ENCODE measurements at places on chromosomes 7 and 10. TPM values are rescaled to one million over a fixed set of nuclear protein-coding genes. Genes with fewer than 3 reads are reported as not detected.

- DNase-seq: no peak
- H3K4me3 ChIP-seq: no peak overlapping the region
- H3K36me3 ChIP-seq: no peaks in the 10 kb centered on the region
- H3K4me1 ChIP-seq: peaks cover 6% of the 10 kb centered on the region
Observed at GRCh38 chr7:151125846-151126481, 39.7 kb downstream of the AGAP3 start.

DNA sequence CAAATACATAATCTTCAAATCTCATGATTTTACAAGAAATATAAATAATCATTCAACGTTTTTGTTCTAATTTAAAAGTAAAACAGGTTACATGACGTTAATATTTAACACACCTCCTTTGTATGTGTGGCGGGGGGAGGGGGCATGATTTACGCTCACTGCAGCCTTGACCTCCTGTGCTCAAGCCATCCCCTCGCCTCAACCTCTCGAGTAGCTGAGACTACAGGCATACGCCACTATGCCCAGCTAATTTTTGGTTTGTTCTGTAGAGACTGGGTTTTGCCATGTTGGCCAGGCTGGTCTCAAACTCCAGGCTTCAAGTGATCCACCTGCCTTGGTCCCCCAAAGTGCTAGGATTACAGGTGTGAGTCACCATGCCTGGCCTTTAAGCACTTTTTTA lies 7.2 kb upstream of the CACNA2D1 start:
- DNase-seq: no peak
- no peaks in the 10 kb centered on the region for H3K27me3 ChIP-seq
- H3K4me1 ChIP-seq: no peaks in the 10 kb centered on the region
- H3K4me3 ChIP-seq: no peak overlapping the region
- no peak overlapping the region for H3K27ac ChIP-seq
- H3K36me3 ChIP-seq: no peaks in the 10 kb centered on the region

DNA sequence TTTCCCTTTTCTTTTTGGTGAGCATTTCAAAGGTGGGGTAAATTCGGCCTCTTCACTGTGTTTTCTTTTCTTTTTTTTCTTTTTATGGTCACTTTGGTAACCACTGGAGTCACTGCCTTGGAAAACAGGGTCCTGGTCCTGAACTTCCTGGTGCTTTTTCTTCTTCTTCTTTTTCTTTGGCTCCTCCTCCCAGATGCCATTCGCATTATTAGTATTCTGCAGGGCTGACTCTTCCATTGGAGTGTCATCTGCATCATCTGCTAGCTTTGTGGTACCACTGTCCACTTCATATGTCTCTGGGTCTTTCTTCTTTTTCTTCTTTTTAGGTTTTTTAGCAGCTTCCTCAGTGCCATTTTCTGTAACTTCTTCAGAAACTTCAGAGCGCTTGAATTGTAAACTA lies 10.5 kb downstream of the POLR1F start:
- no peak overlapping the region for H3K4me3 ChIP-seq
- H3K4me1 ChIP-seq: no peaks in the 10 kb centered on the region
- no peak overlapping the region for H3K27ac ChIP-seq
- H3K27me3 ChIP-seq: no peaks in the 10 kb centered on the region
- H3K36me3 ChIP-seq: no peaks in the 10 kb centered on the region
- no peak for DNase-seq

GRCh38 chr10:28400681-28401080 lies 97.8 kb upstream of the MPP7 start:
- H3K27ac ChIP-seq: no peak overlapping the region
- no peaks in the 10 kb centered on the region for H3K27me3 ChIP-seq
- H3K4me1 ChIP-seq: no peaks in the 10 kb centered on the region

DNA sequence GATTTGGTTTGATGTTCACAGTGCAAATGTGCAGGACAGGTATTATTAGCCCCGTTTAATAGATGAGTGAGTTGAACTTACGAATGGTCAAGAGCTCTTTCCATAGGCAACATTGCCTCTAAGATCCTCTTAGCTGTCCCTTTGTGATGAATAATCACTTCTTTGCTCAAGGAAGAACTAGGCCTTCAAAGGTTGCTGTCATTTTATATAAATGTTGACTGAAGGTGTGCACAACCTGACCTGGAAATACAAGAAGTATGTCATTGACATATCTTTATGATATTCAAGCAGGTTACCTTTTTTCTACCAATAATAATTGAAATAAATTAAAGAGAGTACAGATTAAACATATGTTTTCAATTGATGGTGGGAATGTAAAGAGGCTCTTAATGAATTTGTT lies 48.5 kb upstream of the GLCCI1 start:
- H3K27me3 ChIP-seq: no peaks in the 10 kb centered on the region
- H3K36me3 ChIP-seq: no peaks in the 10 kb centered on the region
- no peak for DNase-seq
- H3K4me1 ChIP-seq: peaks cover 18% of the 10 kb centered on the region
- H3K4me3 ChIP-seq: no peak overlapping the region

DNA sequence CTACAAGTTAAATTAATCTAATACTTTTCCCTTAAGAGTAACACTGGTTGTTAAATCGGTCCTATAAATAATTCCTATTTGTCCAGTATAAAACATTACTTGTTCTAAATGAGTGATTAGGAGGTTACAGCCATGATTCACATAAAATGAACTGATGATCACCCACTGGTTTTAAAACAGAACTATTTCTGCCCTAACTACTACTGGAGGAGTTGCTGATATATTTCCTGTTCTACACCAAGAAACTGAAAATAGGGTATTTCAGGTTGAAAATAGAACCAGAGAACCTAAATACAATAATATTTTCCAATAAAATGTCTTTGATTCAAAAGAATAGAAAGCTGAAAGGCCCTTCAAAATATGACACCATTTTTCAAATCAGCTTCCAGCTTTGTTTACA lies 30.9 kb downstream of the DNAJC1 start:
- no peaks in the 10 kb centered on the region for H3K27me3 ChIP-seq
- no peaks in the 10 kb centered on the region for H3K36me3 ChIP-seq
- H3K4me3 ChIP-seq: no peak overlapping the region
- H3K4me1 ChIP-seq: peaks cover 23% of the 10 kb centered on the region

The PPP1R17 gene
- not detected for total RNA-seq

The NME8 gene
- total RNA-seq: not detected

The AKR1C4 gene
- total RNA-seq: 1.0 TPM

All from body of pancreas (tissue), 4 donors.